Vagina (tissue), 2 donors: ENCODE measurements at places on chromosomes 11 and 22. TPM values are rescaled to one million over a fixed set of nuclear protein-coding genes. Genes with fewer than 3 reads are reported as not detected.

Gene MAPK1
- 44.9 TPM for total RNA-seq

Gene OR51E2
- total RNA-seq = 0.98 TPM

Gene SLC22A6
- not detected for total RNA-seq

Gene IL17RA
- total RNA-seq = 13.3 TPM

Gene FGF19
- total RNA-seq = not detected

Gene BIRC3
- 7.1 TPM for total RNA-seq

Gene TMPRSS4
- 20.9 TPM for total RNA-seq

Gene POU2AF1
- not detected for total RNA-seq

Gene PRODH
- 17.4 TPM for total RNA-seq

Gene RASSF10
- total RNA-seq = 3.7 TPM

Gene THY1
- total RNA-seq = 48.9 TPM

Gene TUB
- total RNA-seq = 13.5 TPM

Gene CDHR5
- not detected for total RNA-seq

Gene PHLDB1
- 119 TPM for total RNA-seq

Gene SLC37A2
- total RNA-seq = 22.6 TPM

Gene CSNK2A3
- total RNA-seq = 1.2 TPM

Gene UBQLN3
- total RNA-seq = not detected

Gene PRDM11
- 15.2 TPM for total RNA-seq

DNA sequence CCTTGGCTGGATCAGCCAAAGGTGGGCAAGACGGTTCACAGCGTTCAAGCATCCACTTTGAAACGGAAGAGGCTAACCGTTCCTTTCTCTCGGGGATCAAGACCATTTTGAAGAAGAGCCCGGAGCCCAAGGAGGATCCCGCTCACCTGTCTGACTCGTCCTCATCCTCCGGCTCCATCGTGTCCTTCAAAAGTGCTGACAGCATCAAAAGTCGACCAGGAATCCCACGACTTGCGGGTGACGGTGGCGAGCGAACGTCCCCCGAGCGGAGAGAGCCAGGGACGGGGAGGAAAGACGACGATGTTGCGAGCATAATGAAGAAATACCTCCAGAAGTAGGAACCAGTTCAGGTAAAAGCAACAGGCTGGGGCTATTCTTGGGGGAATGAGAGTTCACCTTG is 141.9 kb upstream of the SEZ6L start:
- DNase-seq = no peak

DNA sequence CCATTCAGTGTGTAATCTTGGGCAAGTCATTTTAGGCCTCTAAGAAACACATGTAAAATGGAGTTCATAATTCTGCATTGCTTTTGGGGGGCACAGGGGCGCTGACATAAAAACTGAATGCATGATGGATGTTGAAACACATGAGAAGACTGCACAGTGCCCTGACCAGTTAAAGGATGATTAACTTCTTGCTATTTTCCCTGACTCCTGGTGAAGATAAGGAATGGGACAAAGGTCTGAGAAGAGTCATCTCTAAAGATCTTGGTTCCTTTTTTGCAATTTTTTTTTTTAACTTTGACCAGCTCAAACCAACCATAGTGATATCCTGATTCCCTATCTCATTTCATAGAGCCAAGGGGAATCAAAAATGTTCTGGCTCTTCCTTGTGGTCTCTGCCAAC is 134.9 kb upstream of the TENM4 start:
- DNase-seq = no peak

DNA sequence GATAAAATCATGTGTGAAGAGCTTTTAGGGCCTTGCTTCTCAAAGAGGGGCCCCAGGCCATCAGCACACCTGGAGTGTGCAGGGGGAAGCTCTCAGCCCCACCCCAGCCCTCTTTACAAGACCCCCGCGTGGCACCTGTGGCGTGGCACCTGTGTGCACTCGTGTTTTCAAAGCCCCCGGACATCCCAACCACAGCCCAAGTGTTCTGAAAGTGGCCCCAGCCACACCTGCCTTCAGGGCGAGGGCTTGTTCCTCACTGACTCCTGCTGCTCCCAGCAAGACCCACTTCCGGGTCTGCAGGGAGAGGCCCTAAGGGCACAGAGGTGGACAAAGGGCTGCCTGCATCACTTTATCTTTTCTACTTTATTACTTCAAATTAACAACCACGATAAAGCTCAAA is 17.5 kb upstream of the TMEM184B start:
- no peak for DNase-seq

- DNase-seq = no peak
Observed at GRCh38 chr11:106379712-106380111, 302.2 kb downstream of the AASDHPPT start.

DNA sequence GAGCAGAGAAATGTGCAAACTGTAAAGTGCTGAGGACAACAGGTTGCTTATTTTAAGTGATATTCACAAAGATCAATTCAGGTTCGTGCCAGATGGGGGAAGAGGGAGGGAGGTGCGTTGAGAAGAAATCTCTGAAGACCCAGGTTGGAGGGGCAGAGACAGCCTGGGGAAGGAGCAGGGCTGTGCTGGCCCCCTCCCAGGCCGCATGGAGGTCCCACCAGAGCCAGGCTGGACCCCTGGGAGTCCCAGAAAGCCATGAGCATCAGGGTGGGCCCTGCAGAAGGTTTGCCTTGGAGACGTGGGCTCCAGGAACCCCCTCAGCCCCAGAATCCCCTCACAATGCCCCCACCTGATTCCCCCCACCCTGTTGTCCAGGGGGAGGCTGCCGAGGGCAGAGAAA is 47.4 kb downstream of the IGLL1 start:
- no peak for DNase-seq

GRCh38 chr11:78689585-78690153 is 115.0 kb upstream of the NARS2 start:
- no peak for DNase-seq

DNA sequence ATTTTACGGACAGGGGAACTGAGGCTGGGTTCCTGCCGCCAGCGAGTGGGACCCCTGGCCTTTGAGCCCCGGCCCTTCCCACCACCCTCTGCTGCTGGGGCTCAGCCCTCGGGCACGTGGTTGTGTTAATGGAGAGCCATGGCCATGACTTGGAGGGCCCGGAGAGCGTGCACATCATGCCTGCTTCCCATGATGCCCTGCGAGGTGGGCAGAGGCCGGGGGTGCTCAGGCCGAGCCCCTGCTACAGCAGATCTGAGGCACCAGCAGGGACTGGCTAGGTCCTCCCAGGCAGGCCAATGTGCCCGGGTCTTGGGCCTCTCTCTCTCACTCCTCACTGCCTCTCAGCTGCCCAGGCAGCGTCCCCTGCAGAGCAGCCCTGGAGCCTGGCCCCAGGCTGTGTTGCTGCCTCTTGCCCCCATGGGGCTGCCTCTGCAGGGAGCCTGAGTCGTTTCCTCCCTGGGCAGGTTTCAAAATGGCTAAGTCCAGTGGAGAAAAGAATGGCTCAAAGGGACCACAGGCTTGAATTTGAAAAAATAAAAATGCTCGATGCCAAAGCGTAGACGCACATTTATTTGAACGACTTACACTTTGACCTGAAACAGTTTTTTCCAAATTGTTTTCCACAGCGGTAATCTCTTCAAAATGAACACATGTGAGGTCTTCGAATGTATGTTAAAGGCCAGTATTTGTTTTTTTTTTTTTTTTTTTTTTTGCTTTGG is 72.6 kb upstream of the CLDN5 start:
- DNase-seq = no peak

DNA sequence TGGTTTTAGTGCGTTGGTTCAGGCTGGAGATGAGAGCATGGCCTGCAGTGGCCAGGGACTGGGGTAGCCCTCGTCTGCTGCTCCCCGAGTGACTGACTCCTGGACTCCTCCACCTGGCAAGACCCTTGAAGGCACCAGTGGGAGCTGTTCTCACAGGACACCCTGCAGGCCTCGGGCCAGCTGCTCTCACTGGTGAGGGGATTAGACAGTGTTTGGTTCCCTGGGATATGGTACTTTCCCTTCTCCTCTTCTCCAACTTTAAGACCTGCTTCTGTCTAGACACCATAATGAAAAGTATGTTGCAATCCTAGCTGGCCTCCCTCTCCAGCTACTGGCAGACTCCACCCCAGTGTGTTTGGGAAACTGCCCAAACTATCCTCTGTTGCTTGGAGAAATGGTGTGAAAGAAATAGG is 168.8 kb upstream of the CADM1 start:
- no peak for DNase-seq

- no peak for DNase-seq
Observed at GRCh38 chr11:70251659-70252321, 18.7 kb upstream of the PPFIA1 start.

DNA sequence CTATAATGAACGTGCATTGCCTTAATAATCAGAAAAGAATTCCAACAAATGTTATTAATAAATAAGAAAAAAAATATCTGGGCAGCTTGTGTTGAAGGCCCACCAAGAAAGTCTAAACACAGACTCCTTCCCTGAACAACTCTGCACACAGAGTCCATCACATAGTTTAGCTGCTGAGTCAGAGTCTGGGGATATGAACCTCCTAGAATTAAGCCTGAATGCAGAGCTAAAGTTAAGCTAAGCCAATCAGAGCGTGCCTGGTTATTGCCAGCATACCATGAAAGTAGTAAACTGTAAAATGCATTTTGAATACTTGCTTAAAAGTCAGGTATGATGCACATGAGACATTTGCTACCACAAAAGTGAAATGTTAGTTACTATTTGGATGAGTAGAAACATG is 25.6 kb upstream of the TENM4 start:
- DNase-seq = no peak

DNA sequence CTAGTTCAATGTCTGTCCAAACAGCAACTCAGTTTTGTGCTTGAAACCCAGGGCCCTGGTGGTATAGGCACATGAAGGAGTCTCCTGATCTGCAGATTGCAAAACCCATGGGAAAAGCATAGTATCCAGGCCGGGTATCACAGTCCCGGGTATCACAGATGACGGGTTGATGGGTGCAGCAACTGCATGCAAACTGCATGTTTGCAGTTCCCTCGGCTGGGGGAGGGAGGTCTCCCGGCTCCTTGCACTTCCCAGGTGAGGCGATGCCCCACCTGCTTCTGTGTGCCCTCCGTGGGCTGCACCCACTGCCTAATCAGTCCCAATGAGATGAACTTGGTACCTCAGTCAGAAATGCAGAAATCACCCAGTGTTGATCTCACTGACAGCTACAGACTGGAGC is 53.9 kb downstream of the KCNQ1 start:
- DNase-seq = no peak

DNA sequence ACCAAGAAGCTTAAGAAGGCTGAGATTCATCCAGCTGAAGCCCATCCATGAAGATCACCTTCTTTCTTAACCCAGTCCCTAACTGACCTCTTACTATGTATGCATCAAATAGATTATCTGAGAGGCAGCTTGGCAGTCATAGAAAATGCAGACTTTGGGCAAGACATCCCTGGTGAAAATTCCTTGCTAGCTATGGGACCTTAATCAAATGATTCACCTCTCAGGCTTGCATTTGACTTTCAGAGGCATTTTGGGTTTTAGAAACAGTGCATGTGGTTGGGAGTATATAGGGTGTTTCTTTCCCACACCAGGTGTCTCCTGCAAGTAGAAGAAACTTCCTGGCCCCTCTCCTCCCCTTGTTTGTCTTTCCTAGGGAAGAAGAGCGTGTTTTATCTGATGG is 188.5 kb upstream of the ISX start:
- DNase-seq = no peak

DNA sequence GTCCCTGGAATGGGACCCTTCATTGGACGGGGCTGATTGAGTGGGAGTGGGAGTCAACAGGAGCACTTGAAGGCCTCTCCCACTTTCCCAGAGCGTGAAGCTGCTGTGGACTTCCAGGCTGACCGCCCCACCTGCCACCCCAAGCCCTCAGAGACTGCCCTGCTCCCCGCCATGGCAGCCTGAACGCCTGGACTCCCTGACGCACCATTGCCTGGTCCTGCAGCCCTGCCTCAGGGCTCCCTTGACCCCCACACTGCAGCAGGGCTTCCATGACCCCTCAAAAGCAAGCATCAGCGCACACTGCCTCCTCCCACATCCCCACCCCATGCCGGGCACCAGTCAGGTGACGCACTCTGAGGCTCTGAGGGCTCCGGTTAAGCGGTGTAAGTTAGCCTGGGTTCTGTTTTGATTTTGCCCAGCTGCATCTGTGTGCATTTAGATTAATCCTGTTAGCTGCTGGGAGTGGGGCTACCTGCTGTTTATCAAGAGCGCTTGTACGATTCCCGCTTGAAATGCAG is 39.4 kb downstream of the TRIM29 start:
- DNase-seq = no peak

DNA sequence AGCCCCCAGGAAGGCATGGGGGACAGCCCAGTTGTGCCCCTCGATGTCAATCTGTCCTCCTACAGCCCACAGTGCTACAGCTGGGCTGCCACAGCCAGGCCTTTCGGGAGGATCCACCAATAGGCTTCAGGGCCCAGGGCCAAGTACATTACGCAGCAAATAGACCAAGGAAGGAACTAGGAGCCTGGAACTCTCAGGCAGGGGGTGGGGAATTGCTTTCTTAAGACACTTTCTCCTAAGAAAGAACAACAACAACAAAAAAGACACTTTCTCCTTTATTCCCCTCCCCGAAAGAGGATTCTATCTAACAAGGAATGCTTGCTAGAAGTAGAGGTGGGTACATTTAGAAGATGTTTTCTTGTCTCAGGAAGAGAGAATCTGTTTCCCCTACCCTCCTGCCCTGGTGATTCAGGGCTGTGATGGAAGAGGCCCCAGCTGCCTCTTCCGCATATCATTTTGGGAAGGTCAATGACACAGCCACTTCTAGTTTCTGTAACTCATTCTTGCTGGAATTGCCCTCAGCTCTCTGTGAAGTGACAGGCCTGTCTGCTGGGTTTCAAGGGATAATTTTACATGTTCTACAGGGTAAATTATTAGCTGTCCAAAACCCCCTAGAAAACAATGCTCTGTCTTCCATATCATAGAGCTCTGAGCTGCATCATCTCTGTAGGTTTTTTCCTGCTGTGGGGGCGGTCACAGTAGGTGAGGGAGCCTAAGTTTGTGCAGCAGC is 6.0 kb upstream of the MALAT1 start:
- no peak for DNase-seq

GRCh38 chr22:26339755-26340154 is 89.3 kb upstream of the ASPHD2 start:
- no peak for DNase-seq

DNA sequence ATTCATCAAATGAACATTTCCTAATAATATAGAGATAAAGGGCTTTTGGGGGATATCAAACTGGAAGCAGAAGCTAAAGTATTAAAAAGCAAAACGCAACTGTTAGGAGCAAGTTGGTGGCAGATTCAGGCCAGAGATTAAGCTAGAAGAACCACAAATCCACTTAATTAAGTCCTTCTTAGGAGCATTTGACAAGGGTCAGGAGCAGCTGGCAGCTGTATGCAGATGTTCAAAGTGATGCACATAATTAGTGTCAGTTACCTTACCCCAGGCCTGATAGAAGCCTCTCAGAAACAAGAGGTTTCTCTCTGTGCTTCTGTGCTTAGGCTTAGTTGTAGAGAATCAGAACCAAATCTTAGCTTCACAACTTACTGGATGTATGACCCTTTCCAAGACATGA is 546.5 kb upstream of the ANO5 start:
- no peak for DNase-seq
